ENCODE measurements at places on chromosomes 12 and 14.

DNA sequence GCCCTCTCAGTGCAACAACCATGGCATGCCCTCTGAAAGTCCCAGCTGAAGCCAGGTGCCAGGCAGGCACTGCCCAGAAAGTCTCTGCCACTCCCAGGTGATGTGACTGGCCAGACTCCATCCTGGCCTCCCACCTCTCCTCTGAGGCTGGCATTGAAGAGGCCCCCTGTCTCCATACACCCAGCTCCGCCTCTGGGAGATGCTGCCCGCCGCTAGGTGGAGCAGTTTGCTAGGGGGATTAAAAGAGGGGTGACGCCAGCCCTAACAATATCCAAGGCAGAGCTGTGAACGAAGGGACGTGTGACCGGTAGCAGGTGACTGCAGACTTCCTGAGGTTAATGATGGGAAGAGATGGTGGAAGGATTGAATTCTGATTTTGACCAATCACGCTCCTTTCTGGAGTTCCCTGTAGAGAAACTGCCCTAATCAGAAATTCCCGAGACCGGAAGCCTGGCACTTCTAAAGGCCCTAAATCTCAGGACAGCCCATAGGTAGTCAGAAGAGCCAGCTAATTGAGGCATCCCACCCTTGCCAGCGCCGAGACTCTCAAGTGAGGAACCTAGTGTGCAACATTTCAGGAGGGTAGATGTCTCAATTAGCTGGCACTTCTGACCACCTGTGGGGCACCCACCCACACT, 8.3 kb upstream of the PLEK2 start:
- peak; percentile 15 for DNase-seq

GRCh38 chr12:11672256-11673191, 23.1 kb downstream of the ETV6 start:
- no peak for DNase-seq

DNA sequence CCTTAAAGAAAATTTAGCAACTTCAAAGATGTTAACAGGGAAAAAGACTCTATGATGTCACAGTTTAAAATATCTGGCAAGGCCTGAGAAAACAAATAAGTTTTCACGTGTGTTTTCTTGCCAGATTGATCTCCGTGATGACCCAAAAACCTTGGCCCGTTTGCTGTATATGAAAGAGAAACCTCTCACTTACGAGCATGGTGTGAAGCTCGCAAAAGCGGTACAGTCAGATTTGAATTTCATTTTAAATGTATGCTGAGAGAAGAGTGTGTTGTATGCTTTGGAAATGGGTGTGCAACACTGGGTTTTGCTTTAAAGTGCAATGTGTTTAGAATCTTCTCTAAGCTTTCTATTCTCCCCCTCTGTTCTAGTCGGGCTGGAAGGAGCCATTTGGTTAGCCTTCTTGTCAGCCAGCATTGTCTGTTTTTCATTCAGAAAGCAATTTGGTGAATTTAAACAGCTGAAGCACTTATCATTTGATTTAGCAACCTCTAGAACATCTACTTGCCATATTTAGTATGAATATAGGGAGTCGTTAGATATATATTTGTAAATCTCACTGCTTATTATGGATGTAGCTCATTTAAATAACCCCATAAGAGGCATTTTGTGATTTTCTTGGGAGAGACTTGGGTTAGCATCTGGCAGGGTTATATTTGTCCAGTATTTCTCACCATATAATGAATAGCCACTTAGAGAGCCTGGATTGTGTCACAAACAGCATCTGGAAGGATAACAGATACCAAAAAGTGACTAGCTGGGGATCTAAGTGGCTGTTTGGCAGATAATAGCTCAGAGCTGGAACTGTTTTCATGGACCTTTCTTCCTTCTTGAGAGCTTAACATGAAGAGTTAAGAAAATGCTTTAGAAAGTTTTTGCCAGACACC, 35.5 kb downstream of the GPHB5 start:
- DNase-seq: no peak

- no peak for DNase-seq
These were observed 82.3 kb downstream of the PUS7L start for GRCh38 chr12:43676183-43676813.

DNA sequence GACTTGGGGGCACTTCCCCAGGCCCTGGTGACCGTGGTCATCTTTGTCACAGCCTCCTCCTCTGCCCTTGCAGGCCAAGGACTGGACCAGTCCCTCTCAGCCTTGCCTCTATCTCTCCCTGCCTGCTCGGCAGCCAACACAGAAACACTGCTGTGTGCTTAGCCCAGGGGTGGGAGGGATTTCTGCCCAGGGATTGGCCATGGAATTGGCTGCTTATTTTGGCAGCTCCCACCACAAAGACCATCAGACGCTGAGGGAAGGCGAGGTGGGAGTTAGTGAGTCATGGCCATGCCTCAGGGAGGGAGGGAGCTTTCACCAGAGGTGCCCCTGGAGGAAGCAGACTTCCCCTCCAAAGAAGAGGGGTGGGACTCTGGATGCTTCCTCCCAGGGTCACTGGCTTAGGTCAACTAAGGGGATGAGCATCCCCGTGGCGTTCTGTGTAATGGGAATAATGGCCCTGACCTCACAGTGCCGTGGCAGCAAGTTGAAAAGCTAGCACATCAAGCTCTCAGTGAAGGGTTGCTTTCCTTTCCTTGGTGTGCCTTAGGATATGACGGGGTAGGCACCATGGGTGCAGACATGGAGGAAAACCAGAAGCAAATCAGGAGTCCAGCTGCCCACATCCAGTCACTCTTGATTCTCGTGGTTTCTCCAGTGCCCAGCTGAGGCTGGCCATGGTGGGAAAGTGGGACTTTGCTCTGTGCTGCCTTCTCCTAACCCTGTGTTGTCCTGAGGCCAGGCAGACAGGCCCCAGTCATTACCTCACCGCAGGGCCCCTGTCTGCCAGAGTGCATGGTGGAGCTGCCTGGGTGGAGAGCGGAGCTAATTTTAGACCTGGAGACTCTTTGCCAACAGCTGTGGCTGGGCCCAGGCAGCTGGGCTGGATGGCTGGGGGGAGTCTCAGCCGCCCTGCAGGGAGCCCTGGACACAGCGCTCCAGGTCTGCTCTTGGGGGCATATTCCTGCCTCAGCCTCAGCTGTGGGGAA, 21.4 kb downstream of the B4GALNT3 start:
- DNase-seq: no peak

GRCh38 chr12:27673101-27673718, 23.0 kb upstream of the REP15 start:
- DNase-seq: no peak

DNA sequence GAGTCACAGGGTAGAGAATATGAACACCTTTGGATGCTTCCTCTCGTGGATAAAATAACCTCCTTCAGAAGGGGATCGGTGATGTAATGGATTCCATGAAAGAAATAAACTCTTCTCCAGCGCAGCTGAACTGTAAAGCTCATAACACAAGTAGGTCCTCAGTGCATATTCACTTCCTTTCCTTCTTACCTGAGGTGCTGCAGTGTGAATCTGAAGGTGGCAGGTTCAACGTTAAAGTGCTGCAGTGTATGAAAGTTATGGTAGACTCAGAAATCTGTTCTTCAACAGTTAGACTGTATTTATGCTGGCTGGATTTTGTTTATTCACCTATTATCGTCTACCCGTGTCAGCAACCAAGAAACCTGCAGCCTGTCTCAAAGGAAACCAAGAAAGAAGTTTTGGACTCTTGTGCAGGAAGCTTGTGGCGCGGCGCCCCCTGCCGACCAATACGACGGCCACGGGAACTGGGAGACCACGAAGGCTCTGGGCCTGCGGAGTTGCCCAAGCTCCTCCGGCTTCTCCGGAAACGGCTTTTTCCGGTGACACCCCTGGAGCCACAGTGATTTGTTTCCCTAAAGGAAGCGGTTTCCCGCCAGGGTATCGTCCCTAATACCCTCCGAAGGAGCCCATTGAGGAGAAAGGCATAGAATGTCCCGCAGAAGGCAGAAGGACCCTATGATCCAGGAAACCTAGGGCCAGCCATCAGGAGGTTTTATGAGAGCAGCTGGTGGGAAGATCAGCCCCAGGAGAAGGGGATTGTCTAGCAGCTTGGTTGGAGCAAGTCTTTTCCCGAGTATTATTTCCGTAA, 17.6 kb upstream of the RNASE3 start:
- peak; percentile 46 for DNase-seq

GRCh38 chr12:6380141-6381121, 3.5 kb upstream of the LTBR start:
- DNase-seq: no peak

GRCh38 chr14:89927186-89927865, 27.2 kb downstream of the EFCAB11 start:
- DNase-seq: no peak

GRCh38 chr12:72017054-72017651, 78.5 kb downstream of the TPH2 start:
- DNase-seq: peak; percentile 35

DNA sequence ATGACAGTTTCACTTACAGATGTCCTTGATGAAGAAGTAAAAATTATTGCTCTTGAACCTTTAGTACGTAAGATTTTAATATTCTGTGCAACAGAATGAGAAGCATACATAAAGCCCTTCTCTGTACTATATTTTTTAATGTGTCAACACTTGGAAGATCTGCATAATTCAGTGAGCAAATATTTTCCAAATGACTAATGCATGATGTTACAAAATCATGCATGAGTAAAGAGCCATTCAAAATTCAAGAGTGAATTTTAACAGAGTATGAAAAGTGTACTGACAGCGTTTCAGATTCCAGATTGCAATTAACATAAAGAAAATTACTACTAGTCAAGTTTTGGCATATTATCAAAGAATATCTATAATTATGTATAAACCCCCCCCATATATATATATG, 101.4 kb upstream of the BBS10 start:
- no peak for DNase-seq

GRCh38 chr14:63039866-63040265, 5.4 kb downstream of the KCNH5 start:
- no peak for DNase-seq

- DNase-seq: no peak
These were observed 16.4 kb downstream of the KRT18 start for GRCh38 chr12:52965337-52965731.

DNA sequence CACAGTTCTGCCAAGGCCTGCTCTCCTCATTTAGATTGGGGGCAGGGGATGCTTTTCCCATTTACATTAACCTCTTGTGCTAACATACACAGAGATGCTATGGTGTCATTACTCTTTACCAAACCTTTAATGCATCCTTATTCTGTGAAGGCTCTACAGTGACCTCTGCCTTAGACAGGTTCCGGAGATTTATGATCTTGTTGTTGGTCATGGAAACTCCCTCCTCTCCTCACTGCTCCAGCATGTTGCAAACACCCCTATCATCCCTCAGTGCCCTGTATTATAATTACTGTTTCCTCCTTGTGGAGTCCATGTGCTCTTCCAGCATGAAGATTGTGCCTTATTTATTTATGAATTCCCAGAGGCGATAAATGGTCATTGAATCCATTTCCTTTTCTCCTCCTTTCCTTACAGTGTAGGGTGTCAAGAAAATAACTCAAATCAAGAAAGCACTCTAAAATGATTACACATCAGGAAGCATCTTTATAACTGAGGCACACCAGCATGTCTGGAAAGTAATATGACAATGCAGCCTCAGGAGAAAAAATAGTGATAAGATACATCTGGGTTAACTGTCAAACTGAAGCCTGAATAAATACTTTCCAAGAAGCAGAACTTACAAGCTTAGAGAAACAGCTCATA, 37.8 kb downstream of the RTN1 start:
- DNase-seq: no peak

- no peak for DNase-seq
These were observed 34.6 kb downstream of the PTPRO start for GRCh38 chr12:15356951-15357364.

DNA sequence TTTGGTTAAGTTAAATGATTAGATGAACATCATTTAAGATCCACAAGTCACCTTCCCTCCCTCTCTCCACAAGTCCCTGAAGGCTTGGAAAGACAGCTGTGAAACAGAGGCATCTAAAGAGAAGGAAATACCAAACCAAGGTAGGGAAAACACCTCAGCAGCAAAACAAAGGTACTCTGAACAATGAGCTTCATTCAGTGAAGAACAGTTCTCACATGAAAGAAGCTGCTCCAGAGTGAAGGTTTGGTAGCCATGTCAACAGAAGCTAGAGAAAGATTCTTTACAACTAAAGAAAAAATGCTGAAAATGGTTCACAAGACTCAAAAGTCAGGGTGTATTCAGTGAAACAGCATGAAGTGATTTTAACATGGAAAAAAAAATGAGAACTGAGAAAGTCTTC, 69.4 kb downstream of the FGD6 start:
- no peak for DNase-seq
